ENCODE measurements at places on chromosomes 2 and 18.

GRCh38 chr18:74166386-74166785 lies 18.1 kb downstream of the TIMM21 start:
- no peak for DNase-seq

DNA sequence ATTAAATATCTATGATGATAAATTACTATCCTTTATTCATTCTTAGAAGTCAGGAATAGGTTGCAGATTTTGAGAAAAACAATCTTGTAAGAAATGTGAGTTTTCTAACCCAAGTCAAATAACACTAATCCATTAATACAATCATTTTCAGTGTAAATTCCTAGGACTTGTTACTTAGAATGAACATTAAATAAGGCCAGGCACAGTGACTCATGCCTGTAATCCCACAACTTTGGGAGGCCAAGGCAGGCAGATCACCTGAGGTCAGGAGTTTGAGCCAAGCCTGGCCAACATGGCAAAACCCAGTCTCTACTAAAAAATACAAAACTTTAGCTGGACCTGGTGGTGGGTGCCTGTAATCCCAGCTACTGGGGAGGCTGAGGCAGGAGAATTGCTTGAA lies 45.8 kb upstream of the CDKL4 start:
- DNase-seq = no peak

DNA sequence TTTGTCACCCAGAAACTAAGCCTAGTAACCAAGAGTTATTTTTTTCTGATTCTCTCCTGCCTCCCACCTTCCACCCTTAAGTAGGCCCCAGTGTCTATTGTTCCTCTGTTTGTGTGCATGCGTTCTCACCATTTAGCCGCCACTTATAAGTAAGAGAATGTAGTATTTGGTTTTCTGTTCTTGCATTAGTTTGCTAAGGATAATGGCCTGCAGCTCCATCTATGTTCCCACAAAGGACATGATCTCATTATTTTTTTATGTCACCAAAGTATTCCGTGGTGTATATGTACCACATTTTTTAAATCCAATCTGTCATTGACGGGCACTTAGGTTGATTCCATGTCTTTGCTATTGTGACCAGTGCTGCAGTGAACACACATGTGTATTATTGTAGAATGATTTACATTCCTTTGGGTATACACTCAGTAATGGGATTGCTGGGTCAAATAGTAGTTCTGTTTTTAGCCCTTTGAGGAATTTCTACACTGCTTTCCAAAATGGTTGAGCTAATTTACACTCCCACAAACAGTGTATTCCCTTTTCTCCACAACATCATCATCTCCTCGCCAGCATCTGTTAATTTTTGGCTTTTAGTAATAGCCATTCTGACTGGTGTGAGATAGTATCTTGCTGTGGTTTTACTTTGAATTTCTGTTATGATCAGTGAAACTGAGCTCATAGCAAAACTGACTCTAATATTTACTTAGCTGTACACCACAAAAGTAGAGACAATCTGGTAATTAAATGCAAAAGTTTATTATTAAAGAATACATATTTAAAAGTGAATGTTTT lies 660.1 kb upstream of the SLC8A1 start:
- no peak for DNase-seq

- peak; percentile 81 for DNase-seq
Measured at GRCh38 chr2:219277703-219278654, 1.2 kb upstream of the DNAJB2 start.

DNA sequence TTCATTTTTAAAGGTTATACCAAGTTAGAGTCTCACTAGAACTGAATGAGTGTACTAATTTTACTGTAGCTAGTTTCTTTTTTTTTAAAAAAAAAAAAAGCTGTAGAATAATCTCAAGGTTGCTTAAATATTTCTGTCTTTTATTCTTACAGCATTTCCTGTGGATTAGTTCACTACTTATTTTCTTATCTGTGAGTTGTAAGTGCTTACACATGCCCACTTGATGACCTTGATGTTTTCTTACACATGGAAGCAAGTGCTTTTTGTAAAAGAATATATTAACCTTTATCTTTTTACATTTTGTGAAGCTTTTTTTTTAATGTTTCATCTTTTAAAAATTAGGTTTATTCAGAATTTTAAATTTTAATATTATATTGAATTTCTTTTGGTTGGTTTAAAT lies 57.8 kb downstream of the MSH2 start:
- DNase-seq = no peak

DNA sequence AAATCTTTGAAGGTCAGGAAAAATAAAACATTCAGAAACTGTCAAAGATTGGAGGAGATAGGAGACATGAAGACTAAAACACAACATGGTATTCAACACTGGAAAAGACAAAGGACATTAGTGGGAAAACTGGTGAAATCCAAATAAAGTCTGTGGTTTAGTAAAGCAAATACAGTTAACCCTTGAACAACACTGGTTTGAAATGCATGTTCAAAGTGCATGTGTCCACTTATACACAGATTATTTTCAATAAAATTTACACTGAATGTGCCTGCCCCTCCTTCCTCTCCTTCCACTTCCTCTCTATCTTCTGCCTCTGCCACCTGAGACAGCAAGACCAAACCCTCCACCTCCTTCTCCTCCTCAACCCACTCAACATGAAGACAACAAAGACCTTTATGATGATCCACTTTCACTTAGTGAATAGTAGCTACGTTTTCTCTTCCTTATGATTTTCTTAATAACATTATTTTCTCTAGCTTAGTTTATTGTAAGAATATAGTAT lies 14.5 kb downstream of the OLA1 start:
- DNase-seq = no peak

DNA sequence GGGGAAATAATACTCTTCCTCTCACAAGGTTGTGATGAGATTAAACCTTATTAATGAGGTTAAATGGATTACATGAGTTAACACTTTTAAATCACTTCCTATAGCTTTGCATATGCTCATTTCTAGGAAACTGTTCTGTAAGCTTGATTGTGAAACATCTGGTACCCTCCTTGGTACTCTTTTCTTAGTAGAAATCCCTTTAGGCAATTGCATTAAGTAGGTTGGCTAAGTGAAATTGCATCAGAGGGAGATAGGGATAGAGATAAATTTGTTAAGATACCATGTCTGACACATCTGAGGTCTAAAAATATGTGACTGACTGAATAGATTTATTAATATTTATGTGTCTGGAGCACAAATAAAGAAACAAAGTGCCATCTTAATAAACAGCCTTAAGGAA lies 275.9 kb upstream of the MAP2 start:
- no peak for DNase-seq

DNA sequence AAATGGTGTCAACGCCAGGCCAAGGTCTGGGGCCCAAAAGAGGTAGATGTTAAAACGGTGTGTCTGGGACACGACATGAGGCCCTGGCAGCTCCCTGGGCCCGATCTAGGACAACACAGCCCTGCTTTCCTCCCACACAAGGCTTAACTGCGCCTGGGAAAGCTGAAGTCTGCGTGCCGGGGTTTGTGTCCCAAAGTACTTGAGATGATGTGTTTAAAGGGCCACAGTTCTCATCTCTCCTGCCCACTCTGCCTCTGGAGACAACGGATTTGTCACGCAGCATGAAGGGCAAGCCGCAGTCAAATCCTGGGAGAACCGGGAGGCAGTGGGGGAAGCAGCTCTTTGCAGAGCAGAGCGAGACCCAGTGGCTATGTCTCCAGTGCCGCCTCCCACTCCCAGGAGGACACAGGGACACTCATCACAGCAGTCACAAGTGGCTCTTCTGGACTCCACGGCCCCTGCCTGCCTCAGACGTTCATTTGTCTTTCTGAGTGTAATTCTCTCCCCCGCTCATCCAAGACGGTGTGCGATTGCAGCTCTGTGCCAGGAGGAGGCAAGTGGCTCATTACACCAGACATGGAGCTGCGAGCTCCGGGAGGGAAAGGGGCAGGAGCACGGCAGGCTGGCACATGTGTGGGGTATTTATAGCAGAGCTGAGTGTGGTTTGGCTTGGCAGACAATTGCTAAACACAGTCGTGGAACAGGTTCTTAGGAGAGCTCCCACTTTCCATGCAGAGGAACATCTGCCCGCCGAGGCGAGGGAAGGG lies 57.7 kb upstream of the SEMA4C start:
- DNase-seq = no peak

- DNase-seq = no peak
Measured at GRCh38 chr2:120464448-120464931, 118.6 kb downstream of the INHBB start.

DNA sequence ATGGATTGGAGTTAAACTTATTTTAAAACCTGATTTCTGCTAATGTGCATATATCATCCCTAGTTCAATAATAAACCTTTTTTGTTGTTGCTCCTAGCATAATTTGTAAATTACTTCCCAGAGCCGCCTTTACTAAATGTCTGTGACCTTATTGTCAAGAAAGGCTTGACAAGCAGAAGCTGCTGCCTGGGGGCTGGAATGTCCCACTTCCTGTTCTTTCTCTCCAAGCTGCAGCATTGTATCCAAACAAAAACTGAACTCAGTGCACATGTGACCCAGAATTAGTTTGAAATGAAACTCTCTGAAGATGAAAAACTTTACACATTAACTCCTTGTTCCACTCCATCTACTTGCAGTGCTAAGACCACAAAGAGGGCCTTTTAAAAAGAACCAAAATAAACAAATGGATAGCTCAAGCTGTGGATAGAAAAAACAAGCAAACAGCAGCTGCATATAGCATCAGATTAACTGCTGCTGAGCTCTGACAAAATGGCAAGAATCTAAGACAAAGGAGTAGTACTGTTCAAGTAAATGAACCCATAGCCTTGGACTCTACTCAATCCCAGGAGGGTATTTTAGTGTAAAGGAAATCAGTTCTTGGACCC lies 99.8 kb upstream of the NEUROD1 start:
- DNase-seq = no peak
